ENCODE measurements at places on chromosomes 1 and 21.
A peak's percentile ranks its signal among the peaks of the same experiment; 100 is the strongest.

GRCh38 chr1:11596295-11596694 is 57.9 kb downstream of the FBXO2 start:
- DNase-seq: no peak

GRCh38 chr1:2559509-2560298 is 3.5 kb downstream of the TNFRSF14 start:
- DNase-seq: no peak

GRCh38 chr21:44379991-44380865 is 26.8 kb downstream of the TRPM2 start:
- DNase-seq: no peak

DNA sequence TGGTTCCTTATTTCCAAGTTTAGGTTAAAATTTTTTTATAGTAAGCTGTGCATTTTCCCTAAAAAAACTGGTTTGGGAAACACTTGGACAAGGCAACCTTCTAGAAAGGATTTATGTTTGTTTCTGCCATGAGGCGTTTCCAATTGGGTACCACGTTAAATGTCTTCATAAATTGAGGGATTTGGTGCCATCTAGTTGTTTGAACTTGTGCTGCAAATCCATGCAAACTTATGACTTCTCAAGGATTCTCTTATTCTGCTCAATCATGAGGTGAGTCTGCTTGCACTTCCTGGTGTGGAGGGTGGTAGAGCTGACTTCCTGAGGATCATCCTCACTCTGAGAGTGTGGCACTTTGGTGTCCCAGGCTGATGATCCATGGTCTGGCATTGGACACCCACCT is 123.3 kb downstream of the PCNX2 start:
- DNase-seq: no peak

GRCh38 chr21:33948096-33948950 is 32.7 kb upstream of the ATP5PO start:
- peak; percentile 89 for DNase-seq

- DNase-seq: no peak
Observed at GRCh38 chr1:117795190-117795589, 134.2 kb downstream of the GDAP2 start.

DNA sequence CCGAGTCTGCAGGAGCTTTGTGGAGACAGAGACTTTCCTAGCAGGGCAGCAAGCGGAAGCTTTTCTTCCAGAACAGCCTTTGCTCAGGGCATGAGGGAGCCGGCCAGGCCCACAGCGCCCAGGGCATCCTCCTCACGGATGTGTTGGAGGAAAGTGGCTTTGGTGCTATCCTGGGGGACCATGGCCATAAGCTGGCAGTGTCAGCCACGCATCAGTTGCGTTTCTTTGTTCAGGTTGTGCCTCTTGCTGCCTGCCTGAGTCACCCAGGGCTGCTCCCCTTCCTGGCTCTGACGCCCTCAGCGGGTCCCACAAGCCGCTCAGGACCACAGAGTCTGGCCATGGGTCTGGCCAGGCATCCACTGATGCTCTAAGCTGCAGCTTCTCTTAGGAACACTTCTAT is 39.6 kb upstream of the PRSS38 start:
- DNase-seq: no peak

- no peak for DNase-seq
Observed at GRCh38 chr1:26003756-26004155, 5.9 kb upstream of the PAFAH2 start.

GRCh38 chr1:92572520-92572919 is 85.8 kb upstream of the GFI1 start:
- DNase-seq: no peak

- no peak for DNase-seq
Observed at GRCh38 chr1:202575918-202576653, 134.2 kb downstream of the SYT2 start.

DNA sequence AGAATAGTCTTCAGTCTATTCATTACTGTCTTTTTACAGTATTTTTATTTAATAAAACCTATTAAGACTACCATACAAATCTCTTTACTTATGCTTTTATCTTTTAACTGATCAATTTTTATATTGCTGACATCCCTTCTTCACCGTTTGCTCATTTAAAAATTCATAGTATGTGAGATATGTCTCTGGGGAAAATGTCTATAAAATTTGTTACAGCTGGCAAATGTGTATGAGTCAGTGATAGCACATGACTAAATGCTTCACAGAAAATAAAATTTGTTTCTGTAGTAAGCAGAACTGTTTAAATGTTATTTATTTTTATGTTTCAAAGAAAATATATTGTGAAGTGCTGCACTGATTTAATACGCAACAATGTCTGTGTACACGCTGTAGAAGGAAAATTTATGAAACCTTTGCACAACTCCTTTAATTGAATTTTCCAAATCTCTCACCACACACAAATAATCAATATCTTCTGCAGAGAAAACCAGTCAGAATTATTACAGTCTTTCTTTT is 74.2 kb downstream of the ITGB3BP start:
- DNase-seq: no peak

DNA sequence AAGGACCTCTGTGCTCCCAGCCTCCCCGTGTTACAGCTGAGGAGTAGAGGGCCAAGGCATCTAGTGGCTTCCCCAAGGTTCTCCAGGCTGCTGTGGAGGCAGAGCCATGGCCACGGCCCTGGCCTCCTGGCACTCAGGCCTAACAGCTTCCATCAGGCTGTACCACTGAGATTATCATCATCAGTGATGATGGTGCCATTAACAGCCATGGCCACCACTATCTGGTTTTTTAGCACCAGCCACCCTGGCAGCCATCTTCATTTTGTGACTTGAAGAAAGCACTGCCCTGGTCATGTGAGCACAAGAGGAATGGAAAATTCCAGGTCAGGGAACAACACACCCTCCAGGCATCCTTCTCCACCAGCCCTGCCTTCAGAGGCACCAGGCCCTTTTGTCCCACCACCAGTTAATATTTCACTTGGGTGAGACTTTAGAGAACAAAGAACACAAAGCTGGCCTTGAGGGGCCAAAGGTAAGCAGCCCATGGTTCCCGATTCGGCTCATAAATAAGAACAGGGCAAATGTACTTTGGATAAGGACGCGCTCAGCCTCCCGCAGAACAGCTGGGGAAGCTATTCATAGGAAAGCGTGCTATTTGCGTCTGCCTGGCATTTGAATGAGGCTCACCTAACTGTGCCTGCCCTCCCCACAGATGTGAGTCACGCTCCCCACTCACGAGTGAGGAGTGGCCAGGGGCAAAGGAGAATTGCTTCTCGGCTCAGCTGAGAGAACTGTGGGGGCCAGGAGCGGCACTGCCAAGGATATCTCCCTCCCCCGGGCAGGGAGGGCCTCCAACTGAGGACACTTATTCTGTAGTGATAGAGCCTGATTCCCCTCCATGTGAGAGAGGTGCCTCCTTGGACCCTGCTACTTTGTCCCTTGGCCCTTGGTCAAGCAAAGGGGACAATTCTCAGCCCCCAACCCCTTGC is 95.6 kb downstream of the CD58 start:
- DNase-seq: no peak

- DNase-seq: no peak
Observed at GRCh38 chr1:1085911-1086841, 12.1 kb upstream of the RNF223 start.

GRCh38 chr1:41328001-41328615 is 33.1 kb upstream of the FOXO6 start:
- no peak for DNase-seq

DNA sequence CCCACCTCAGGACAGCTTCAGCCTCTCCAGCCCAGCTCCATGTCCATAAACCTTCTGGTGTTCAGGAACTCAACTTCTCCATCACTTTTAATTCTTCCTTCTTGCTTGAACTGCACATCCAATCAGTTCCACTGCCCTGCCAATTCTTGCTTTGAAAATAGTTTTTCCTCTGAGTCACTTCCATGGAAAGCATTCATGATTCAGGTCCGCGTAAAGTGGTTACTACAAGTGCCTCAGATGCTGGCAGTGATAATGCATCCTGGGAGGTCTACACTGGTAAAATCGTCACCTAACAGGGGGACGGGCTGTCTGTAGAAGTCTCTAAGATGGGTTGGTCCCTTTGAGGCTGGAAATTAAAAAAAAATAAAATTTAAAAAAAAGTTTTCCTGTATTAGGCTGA is 25.9 kb upstream of the RCAN1 start:
- DNase-seq: no peak

DNA sequence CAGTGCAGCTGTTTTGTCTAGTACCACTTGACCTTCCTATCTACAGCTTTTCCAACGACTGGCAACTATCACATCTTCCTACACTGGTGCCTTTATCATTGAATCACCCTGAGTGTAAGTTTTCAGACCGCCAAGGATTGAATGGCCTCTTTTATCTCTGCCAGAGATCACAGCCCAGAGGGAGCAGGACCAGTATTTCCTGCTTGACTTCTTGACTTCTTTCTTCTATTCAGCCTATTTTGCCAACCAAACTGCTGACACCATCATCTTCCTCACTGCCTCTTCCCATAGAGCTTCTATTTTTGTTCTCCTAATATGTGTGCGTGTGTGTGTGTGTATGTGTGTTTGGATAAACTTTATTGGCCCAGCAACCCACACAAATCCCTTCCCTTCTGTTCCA is 53.8 kb downstream of the SERBP1 start:
- DNase-seq: no peak

DNA sequence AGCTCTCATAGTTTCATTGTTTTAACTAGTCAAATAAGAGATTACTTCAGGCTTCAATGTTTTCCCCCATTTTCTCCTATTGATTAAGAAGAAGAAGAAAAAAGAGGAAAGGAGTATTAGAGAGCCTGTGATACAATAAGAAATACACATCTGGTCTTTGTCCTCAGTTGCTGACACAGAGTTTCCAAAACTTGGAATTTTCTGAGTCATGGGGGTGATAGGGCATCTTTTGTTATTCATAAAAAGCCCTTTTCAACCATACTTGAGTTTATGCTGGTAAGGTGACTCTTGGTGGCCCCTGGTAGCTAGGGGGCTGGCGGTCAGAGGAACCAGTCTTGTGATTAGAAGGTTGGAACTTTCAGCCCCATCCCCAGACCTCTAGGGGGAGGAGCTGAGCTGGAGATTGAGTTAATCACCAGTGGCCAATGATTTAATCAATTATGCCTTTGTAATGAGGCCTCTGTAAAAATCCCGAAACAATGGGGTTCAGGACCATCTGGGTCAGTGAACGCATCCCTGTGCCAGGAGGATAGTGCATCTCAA is 28.9 kb upstream of the KLF18 start:
- DNase-seq: no peak

GRCh38 chr1:174428033-174428432 is 19.7 kb upstream of the GPR52 start:
- no peak for DNase-seq

- no peak for DNase-seq
Observed at GRCh38 chr1:229229137-229229720, 41.7 kb upstream of the RAB4A start.

- DNase-seq: no peak
Observed at GRCh38 chr21:28892199-28893111, 100.2 kb downstream of the LTN1 start.

- DNase-seq: no peak
Observed at GRCh38 chr1:158105352-158106095, 75.2 kb upstream of the CD1D start.

- no peak for DNase-seq
Observed at GRCh38 chr1:38087676-38088075, 41.1 kb upstream of the POU3F1 start.

GRCh38 chr1:161721738-161722343 is 497 bp downstream of the FCRLB start:
- DNase-seq: no peak

- no peak for DNase-seq
Observed at GRCh38 chr1:100404821-100405220, 52.5 kb downstream of the CDC14A start.

DNA sequence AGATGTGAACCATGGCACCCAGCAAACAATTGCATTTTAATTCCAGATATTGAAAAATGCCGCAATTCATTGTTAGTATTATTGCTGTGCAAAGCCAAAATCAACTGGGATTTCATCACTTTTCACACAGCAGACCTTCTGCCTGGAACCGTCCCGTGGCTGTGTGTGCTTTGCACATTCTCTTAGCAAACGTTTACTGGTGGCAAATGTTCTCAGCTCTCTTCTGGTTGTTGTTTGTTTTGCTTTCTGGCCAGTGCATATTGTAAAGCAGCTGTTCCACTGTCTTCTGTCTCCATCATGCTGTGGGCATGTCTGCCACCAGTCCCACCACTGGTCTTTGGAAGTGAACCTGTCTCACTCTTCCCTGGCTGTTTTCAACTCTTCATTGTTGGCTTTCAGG is 19.8 kb upstream of the TTLL10 start:
- DNase-seq: no peak

DNA sequence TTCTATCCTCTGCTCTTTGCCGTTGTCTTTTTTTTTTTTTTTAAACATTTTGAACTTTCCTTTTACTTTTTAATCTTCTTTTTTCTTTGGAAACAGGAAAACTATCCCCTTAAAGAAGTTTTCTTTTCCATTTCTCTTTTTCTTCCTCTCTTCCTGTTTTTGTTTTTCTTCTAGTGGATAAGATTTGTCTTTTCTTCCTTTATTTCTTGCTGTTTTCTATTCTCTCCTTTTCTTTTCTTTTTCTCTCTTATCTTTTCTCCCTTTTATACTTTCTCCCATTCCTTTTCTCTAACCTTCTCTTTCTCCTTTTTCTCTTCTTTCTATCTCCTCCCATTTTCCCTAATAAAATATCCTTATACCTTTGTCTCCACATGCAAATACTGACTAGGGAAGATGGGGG is 46.2 kb downstream of the PEX14 start:
- no peak for DNase-seq

DNA sequence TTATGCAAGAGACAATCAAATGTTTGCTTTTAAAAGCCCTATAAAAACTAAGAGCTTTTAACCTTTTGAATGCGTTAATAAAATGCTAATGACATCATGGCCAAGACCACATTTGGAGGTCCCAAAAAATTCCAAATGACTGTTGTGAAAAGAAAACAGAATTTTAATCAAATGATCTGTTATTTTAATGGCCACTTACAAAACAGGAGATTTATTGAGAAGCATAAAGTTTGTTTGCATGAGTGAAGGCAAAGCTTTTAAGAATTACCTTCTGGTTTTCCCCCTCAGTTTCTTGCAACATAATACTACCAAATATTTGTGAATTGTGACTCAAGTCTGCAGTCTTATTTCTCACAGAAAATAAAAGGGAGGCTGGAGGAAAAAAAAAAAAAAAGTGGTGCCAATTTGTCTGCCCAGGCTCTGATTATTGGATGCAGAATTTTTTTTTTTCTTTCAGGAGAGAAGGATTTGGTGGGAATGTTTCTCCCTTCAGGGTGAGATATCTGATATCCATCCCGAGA is 60.7 kb downstream of the GORAB start:
- DNase-seq: no peak

GRCh38 chr1:93443454-93443853 is 4.5 kb upstream of the FNBP1L start:
- DNase-seq: no peak

All from central memory CD8-positive, alpha-beta T cell (primary cell).